ENCODE measurements at places on chromosomes 3 and 15.

DNA sequence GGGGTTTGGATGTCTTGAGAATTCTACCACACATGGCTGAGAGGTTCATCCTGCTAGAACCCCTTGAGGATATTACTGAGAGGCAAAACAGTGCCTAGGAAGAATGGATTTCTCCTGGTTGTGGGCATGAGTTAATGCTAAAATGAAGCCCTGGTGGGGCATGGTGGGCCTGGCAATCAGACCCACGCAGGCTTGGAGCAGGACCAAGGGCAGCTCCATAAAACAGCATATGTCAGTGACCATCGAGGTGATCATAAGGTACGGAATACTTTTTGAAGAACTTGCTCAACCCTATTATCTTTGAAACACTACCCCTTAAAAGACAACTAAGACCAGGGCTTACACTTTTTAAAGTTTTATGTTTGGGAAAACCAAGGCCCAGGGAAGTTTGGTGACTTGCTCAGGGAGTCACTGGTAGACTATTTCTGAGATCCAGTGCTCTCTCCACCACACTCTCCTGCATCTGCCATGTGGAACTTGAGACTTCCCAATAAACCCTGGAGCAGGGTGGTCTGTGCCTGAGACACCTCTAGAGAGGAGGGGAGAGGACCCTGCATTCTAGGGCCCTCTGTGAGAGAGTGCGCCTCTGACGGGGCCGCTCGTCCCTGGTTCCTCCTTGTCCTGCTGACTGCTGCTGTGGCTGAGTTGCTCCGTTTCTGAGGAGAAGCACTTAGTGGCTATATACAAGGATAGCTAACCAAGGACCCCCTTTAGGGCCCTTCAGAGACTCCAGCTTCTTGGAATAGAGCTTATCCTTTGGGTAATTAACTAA is 28.0 kb upstream of the TIMP4 start:
- DNase-seq: no peak

DNA sequence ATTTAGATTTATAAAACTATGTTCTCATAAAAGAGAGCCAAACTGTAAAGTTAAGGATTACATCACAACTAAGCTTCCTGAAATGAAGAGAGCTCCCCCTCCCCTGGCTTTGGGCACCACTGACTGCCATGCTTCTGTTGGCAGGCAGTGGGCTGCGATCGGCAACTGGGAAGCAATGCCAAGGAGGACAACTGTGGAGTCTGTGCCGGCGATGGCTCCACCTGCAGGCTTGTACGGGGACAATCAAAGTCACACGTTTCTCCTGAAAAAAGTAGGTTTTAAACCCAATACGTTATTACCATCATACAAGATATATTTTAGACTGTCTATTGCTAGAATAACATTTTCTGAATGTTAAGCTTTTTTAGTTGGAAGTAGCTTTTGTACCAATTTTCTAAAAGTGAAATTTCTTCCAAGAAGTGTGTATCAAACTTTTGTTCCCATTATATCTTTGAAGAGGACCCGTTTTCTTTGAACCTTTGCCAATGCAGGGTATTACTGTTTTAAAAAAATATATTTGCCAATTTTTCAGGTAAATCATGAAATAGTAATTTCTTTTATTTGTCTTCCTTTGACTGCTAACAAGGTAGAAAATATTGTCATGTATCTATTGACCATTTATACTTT is 184.1 kb downstream of the ADAMTSL3 start:
- DNase-seq: no peak

DNA sequence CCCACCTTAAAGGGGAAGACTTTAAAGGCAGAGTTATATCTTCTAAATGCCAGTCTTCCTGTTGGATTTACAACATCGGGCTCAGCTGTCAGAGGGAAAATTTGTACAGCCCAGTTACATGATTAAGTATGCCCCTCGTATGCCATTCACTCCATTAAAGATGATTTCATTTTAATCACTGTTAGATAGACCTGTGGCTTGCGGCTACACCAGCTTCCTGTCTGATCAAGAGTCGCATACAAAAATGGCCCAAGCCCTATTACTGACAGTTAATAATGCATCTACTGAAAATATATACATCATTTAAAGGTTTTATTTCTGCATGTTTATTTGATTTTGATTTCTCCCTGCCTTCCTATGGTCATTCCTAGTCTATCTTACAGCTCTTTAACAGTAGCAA is 7.1 kb downstream of the EIF4E3 start:
- DNase-seq: no peak

DNA sequence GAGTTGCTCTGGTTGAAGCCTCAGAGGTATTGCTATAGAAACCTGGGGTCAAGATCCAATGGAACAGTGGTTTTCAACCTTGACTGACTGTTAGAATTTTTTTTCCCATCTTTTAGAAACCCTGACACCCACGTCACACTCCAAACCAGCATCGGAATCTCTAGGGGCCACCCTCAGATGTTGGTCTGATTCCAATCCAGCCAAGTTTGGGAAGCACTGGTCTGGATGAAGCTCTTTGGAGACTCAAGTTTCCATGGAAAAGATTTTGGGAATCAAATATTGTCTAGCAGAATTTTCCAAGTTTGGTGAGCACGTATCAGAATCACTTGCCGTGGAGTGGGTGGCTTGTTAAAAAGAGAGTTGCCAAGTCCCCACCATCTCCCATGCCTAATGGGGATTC is 103.8 kb downstream of the THSD4 start:
- no peak for DNase-seq

DNA sequence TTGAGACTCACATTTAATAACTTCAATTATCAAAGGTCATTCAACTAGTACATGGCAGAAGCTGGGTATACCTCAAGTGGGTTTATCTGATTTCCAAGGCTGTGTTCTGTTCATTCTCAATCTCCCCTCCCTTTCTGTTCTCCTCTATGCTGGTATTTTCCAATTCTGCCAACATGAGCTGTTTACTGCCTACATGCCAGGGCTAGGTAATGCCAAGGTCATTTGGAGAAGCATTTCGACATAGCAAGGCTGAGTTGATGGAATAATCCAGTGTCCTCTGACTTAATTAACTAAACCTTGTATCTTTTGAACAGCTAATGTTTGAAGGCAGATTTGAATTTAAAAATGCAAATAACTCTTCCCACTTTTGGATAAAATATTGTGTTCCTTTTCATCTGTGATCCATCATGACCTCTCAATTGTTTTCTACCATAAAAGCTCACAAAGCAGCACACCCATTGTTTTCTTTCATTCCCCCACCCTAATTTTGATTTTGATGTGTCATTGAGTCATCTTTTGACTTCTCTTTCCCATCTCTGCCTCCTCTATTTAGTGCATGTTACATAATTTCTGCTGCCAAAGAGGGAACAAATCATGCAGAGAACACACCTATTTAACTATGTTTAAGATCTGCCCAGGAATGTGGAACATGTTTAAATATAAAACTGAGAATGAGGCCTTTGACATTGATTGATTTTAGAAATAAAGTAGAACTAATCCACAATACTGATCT is 308.8 kb upstream of the NR2E3 start:
- DNase-seq: no peak

DNA sequence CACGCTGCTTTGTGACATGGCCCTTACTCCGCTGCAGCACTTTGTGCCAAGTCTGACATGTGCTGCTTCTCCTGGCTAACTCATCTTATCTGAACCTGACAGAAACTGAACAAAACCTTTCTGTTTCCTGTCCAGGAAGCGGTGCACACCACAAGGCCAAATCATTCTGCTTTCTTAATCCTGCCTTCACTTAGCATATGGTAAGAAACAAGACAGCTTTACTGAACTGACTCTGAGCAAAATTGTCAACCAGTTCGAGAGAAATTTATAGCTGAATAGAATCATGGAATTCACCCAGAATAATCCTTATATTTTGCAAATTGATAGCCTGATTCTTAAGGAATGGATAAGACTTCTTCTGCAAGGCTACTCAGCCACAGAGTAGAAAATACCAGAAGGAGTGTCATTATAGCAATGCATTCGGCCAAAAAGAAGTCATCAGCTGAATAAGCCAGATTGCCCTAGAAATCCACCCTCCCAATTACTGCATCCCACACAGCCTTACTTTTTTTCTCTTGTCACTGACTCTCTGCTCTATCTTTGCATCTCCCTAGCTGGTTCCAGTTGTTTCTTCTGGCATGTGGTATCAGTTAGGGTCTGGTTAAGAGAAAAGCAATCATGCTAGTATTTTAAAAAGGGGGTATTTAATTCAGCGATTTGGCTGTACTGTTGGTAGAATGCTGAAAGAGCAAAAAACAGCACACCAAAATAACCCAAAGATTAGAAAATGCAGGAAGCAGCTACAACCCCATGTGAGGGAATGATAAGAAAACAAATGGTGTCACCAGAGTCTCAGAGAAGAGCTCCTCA is 41.6 kb upstream of the STRIT1 start:
- no peak for DNase-seq
